ENCODE measurements at places on chromosomes 1 and 21.

GRCh38 chr21:38675182-38675824, 130.4 kb upstream of the ETS2 start:
- no peak for DNase-seq

DNA sequence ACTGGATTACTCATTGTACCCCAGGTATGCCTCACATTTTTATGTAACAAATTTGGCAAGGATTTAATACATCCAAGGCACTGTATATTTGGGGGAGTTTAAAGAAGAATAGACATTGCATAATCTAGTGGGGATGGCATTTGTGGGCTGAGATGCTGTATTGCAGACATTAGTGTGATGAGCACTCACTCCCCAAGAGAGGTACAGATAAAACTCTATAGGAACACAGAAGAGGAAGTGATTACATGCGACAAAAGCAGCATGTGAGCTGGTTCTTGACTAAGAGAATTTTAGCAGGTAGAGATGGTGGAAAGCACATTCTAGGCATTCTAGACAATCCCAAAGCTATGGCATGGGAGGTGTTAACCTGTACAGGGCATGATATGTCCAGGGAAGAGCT, 24.2 kb upstream of the CDC14A start:
- DNase-seq, result no peak

- no peak for DNase-seq
Measured at GRCh38 chr1:41616563-41616962, 132.1 kb upstream of the EDN2 start.

DNA sequence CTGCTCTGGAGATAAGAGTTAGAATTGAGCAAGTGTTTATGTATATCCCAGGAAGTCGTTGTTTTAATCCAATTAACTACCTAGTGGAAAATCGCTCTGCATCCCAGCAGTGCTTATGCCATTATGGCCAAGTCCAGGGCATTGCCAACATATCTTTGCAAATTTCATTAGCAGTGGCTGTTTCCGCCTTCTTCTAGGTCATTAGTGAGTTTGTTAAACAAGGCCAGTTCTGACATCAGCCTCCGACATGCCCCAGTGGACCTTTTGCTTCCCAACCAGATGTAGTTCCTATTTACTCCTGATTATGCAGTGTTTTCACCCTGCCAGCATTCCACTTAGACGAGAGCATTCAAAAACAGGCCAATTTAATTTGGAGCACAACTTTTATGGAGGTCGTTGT, 106.8 kb upstream of the FAM78B start:
- DNase-seq, result no peak

- no peak for DNase-seq
Measured at GRCh38 chr1:151985270-151985669, 8.4 kb downstream of the S100A10 start.

DNA sequence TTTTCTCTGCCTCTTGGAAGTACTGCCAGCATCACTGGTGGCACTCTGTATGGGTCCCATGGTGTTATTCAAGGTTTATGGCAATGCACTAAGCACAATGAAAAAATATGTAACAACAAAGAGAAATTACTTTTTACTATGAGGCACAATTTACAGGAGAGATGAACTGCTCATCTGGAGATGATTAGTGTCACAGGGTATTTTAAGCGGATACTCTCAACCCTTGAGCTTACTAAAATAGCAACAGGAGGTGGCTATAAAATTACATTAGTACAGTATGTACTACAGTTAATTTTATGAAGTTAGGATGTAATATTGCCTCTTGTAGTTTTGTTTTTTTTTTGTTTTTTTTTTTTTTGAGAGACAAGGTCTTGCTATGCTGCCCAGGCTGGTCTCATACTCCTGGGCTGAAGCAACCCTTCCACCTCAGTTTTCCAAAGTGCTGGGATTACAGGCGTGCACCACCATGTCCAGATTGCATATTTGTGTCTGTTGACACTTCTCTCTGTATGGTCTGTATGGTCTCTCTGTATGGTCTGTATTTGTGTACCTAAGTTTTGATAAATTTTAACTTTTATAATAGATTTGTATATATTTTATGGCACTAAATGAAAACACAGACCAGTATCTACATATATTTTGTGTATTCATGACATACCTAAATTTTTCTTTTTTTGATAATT, 175.6 kb upstream of the HP1BP3 start:
- no peak for DNase-seq

DNA sequence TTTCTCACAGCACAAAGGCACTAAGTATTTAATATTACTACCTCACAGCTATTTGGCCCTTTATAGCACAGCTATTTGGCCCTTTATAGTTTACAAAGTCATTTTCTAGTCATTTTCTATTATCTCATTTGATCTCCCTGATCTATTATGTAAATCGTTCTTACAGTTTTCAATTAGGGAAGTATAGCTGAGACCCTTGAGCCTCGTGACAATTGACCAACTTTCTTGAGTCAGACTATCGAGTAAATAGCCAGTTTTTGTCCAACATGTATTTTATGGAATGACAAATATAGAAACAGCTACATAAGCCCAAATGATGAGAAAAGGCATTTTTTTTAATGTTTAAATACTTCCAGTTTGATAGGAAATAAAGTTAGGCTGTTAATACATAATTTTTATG, 7.0 kb upstream of the ANGPTL1 start:
- DNase-seq, result no peak

GRCh38 chr1:176227579-176227978, 20.5 kb upstream of the COP1 start:
- no peak for DNase-seq

GRCh38 chr1:44524655-44525500, 119.8 kb downstream of the RNF220 start:
- DNase-seq, result no peak

- no peak for DNase-seq
Measured at GRCh38 chr1:172005856-172006255, 164.6 kb downstream of the DNM3 start.

- DNase-seq, result no peak
Measured at GRCh38 chr1:233006541-233006973, 56.1 kb downstream of the NTPCR start.

DNA sequence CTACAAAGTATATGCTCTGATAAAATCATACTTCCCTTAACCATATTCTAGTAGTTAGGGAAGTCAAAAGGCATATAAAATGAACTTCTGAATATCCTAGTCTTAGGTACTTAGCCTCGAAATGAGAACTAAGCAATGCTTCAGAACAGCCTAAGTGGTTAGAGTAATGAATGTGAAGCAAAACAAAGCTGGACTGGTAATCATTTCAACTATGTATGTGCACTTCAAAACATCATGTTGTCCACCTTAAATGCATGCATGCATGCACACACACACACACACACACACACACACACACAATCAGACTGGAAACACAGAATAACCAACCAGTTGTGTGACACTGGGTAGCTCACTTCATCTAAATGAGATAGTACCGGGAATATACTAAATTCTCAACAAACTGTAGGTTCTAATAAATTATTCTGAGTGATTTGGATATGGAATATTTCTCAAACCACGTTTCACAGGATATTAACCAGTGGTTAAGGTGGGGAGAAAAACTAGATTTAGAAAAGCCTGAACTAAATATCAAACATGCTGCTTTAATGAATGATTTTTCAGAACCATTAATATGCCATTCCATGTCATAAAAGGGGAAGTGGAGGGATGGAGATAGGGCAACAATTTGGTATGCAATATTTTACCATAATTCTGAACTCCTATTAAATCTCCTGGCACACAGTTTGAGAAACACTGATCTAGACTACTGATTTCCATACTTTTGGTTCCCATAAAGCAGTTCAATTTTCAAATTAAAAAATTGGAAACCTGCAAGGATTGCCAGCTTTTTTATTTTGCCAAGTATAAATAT, 19.5 kb downstream of the RNF115 start:
- no peak for DNase-seq

- no peak for DNase-seq
Measured at GRCh38 chr1:22805672-22806038, 95.0 kb downstream of the EPHB2 start.

DNA sequence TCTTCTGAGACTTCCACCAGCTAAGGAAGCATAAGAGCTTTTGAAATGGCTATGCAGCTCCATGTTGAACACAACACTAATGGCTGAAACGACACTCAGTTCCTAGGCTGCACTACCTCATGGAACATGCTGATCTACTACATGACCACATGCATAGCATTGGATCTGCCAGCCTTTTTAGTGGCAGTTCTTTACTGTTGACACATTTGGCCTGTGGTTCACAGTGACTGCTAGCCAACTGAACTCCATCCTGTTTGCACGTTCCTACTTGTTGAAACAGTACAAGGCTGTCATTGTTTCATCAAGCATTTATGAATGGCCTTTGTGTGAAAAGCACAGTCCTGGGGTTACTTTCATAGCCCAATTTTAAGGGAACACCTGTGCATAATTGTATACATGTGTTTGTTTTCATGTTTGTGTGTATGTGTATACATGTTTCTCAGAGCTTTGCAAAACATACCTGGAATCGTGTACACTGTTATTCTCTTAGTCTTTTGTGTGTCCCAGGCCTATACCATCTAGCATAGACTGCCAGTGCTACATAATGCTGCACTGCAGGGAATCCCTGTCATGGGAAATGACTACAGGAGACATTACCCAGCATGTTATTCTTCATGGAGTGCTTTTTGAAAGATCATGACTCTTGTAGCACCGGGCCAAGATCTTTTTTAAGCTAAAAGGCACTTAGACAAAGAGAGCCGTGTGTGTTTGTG, 179.6 kb upstream of the ESRRG start:
- DNase-seq, result no peak

All from stimulated activated CD8-positive, alpha-beta memory T cell treated with anti-CD3 and anti-CD28 coated beads, Interleukin-15, amount 100 ng/mL, for 4 hours (primary cell).